ENCODE measurements at places on chromosomes 11 and 22. TPM values are rescaled to one million over a fixed set of nuclear protein-coding genes. Genes with fewer than 3 reads are reported as not detected.

The FOLR3 gene
- not detected for total RNA-seq

- DNase-seq = no peak
These were observed 478.5 kb upstream of the CCDC90B start for GRCh38 chr11:83764643-83765042.

DNA sequence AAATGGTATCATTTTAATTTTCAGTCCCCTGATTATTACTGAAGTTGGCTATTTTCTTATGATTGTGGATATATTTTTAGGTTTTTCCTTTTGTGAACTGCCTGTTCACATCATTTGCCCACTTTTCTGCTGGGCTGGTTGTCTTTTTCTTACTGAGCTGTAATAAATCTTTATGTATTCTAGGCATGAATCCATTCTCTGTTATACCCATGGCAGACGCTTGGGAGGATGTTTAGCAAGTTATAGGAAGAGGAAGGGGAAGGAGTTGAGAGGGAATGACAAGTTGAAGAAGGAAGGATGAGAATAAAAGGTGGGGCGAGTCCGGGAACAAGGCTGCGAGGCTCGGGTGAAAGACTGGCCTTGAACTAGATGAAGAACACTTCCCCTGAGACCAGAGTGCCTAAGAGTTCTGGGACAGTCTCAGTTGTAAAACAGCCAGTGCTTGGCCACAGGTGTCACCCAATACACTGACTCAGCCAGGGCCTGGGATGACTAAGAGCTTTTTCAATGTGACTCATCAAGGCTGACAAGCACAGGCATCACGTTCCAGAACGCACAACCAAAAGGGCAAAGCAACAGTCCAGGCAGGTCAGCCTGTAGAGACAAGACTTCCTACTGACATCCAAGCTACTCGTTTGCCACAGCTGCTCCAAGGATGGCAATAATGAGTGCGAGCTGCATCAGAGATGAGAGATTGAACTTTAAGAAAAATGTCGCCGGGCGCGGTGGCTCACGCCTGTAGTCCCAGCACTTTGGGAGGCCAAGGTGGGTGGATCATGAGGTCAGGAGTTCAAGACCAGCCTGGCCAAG is 35.2 kb downstream of the LRFN4 start:
- DNase-seq = no peak

- no peak for DNase-seq
These were observed 97.9 kb upstream of the RTL6 start for GRCh38 chr22:44595841-44596341.

DNA sequence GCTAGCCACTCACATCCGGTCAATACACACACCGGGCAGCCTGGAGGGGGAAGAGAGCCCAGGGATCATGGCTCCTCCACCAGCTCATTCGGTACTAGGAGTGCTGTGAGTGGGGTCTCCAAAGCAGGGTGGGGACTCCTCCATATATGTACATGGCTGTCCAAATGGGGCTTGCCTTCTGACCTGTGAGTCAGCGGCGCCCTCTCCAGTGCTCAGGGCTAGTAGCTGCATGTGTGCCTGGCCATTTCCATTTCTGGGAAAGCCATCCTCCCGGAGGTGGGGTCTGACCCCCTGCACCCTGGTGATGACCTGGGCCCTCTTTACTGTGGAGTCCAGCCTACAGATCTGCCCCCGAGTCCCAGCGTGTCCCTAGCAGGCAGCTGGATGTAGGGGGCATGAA is 181.9 kb downstream of the CEP164 start:
- DNase-seq = no peak

The KRTAP5-1 gene
- not detected for total RNA-seq

DNA sequence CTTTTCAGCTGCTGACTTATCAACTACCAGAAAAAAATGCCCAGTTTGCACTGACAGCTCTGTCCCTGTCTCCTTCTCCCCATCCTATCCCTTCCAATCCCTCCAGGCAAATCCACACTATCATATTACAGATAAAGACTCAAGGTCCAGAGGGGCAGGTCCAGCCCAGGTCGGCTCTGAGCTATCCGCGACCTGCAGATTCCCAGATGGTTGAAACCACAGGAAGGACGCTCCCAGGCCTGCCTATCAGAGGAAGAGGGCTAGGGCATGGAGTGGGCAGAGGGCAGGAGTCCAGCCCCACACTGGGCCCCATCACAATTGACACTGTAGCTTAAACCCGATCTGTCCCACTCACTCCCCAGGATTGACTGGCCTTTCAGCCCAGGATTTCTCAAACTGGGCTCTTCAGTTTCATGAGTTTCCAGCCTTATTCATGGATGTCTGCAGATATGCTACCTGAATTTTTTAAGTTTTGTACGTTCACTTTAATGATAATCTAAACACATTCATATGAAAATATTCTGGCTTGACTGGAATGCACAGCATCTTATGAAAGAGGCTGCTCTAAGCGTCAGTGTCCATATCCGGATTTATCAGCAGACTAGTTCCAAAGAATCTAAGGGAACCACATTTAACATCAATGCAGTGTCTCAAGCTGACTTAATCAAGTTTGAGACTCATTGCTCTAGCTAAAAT is 16.4 kb upstream of the FCHSD2 start:
- DNase-seq = no peak

Data from dorsolateral prefrontal cortex (tissue), 122 donors.